Mammary epithelial cell (primary cell): ENCODE measurements at places on chromosomes 4 and X.

DNA sequence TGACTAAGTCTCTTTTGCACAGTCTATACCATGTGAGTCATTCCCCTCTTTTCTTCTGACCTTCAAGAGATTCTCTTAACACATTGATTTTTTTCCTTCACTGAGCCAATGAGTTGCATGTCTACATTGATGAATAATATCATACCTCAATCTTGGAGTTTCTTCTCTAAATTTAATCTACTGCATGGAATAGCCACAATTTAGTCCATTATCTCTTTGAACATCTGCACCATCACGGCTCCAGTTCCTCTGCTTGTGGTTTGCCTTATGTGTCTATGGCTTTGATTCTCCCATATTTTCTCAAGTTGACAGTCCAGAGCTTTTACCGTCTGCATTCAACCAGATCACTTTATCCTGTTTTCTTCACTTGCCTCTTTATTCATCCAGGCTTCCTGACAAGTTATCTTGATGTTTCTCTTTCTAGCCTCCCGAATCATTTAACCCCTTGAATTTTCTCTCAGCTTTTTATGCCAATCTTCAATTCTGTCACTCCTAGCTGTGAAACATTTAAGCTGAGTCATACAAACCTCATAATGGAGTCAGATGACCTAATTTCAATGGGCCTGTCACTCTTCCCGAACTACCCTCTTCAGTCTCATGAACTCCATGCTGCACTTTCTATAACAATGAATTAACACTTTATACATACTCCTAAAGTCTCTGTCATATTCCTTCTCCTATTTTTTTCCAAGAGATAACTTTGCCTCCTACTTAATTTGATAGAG lies 222.3 kb downstream of the CPE start:
- DNase-seq: no peak

DNA sequence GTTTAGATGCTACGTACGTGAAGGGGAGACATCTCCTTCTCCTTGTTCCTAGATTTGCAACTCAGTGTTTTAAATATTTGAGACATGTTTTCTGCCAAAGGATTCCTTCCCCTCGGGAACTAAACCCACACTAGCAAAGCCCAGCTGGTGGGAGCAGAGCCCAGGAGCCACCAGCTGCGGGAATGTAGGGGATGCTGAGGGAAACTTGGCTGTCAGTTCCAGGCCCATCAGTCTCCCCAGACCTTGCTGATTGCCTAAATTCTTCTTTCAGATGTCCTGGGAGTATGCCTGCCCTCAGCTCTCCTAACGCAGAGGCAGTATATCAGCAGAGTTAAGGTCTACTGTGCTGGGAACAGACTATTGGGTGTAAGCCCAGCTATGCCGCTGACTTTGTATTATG lies 630.0 kb upstream of the TENM3 start:
- DNase-seq: no peak

GRCh38 chrX:104430742-104431119 lies 135.3 kb upstream of the IL1RAPL2 start:
- peak; percentile 79 for DNase-seq

GRCh38 chr4:7051905-7052304 lies 8.7 kb downstream of the TADA2B start:
- DNase-seq: no peak

DNA sequence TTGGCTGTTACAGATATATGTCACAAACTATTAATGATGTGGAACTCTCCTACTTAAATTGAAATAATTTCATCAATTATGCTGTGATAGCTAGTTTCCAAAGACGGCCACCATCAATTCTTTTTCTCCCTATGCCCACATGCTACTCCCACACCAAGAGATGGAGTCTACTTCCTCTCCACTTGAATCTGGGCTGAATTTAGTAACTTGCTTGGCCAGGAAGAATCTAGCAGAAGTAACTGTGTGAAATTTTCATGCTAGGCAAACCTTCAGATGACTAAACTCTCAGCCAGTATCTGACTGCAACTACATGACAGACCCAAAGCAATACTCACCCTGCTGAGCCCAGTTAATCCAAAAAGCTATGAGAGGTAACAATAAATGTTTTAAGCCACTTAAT lies 3.2 kb downstream of the SEPSECS start:
- DNase-seq: no peak

- peak; percentile 23 for DNase-seq
These were observed 55.4 kb upstream of the RASSF6 start for GRCh38 chr4:73675623-73676022.

GRCh38 chr4:130233377-130234047 lies 1137.6 kb downstream of the C4orf33 start:
- DNase-seq: peak; percentile 28

GRCh38 chr4:55706541-55706940 lies 70.4 kb upstream of the NMU start:
- no peak for DNase-seq

DNA sequence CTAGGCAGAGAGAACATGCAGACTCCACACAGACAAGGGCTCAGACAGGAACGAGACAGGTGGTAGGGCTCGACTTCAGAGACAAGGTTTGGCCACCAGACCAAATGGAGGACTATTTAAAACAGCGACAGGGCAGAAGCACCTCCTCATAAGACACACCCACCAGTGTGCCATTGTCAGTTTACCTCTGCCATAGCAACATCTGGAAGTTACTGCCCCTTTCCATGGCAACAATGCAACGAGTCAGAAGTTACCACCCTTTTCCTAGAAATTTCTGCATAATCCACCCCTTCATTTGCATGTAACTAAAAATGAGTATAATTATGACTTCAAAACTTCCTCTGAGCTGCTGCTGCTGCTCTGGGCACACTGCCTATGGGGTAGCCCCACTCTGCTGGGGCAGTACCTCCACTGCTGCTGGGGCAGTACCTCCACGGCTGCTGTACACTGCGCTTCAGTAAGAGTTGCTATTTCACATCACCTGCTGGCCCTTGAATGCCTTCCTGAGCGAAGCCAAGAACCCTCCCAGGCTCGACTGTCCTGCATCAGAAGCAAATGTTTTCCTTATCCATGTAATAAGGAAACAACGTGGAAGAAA lies 2222.3 kb upstream of the AGA start:
- DNase-seq: no peak

GRCh38 chr4:72022553-72022952 lies 9.2 kb upstream of the NPFFR2 start:
- no peak for DNase-seq

- no peak for DNase-seq
These were observed 63.8 kb downstream of the SLITRK2 start for GRCh38 chrX:145881175-145881995.

DNA sequence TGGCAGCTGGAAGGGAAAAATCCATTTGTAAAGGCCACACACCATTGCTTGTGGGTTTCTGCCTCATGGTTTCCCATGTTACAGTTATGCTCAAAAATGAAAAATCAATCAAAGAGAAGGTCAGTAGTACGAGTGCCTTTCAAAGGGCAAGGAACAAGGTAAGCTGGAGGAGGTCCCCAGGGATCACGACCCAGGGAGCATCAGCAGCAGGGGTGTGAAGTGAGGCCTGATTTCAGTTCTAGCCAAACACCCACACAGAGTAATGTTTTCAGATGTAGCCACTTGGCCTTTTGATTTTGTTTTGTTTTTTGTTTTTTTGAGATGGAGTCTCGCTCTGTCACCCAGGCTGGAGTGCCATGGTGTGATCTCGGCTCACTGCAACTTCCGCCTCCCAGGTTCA lies 69.4 kb upstream of the AFAP1 start:
- DNase-seq: no peak

- DNase-seq: no peak
These were observed 163.3 kb upstream of the SPOCK3 start for GRCh38 chr4:167397586-167397985.

- DNase-seq: no peak
These were observed 2023.0 kb upstream of the AGA start for GRCh38 chr4:179465131-179465797.

GRCh38 chr4:11514779-11515419 lies 86.2 kb upstream of the HS3ST1 start:
- DNase-seq: no peak

DNA sequence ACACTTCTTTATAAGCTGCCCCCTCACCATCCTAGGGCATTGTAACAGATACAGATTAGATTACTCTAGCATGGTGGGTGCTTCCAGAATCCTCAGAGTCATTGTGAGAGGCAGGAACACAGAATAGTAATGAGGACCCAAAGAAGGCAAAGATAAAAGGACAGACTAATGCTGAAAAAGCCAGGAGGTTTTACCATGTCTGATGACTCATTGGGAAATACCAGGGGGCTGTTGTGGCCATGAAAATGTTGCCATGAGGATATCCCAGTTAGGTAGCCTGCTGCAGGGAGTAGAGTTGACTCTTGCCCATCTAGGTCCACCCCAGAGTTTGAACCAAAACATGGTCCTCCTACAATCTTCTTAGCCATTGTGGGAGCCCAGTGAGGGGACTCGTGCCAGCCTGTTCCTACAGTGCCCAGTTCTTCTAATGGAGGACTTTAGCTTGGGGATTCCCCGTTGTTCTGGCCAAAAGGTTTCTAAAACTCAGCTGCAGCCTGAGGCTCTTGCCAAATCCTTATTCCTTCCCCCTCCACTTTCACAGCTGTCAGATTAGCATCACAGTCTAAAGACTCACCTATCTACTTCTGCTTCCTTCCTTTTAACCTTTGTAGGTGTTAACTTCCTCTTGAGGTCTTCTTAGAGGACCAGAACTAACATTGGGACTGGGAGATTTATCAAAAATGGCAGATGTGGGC lies 586.0 kb upstream of the AADAT start:
- DNase-seq: peak; percentile 48

DNA sequence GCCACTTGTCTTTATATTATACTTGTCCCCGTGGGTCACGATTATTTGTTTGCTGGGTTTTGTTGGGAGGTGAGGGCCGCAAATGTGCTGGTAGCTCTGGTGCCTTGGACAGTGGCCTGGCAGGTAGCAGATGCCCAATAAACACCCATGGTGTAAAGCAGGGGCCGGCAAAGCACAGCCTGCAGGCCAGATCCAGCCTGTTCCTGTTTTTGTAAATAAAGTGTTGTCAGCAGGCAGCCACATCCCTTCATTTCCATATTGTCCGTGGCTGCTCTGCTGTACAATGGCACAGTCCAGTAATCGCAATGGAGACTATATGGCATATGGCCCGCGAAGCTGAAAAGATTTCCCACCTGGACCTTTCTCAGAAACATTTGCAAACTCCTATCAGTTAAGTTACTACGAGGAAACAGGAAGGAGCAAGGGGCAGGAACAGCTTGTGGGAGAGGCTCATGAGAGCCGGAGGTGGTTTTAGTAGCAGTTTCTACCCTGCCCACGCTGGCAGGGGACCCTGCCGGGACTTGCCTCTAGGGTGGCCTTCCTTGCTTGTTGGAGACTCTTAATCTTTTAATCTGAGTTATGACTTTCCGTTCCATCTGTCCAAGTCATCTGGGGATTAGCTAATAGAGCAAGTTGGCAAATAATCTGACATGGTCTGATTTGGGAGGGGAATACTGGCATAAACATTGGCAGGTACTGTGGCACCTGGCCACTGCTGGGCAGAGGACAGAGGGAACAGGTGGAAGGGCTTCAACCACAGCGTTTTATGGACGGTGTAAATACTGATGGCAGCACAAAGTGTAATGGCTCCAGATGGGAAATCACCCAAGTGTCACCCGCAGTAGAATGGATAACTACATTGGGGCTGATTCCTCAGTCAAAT lies 19.6 kb downstream of the CLCN4 start:
- peak; percentile 64 for DNase-seq

DNA sequence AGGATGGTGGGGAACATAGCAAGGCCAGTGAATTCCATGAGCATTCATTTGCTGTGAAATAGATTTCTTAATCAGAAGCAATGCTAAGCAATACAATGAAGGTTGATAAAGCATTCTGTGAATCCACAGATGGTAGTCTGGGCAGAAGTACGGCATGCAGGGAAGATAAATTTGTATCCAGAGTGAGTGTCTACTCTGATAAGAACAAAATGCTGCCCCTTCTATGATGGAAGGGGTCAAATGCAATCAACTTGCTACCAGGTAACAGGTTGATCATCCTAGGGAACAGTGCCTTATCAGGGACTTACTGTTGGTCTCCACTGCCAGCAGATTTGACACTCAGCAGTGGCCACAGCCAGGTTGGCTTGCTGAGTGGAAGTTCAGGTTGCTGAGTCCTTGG lies 189.4 kb downstream of the MAB21L2 start:
- no peak for DNase-seq

GRCh38 chr4:153759407-153760316 lies at the start of gene RNF175:
TSS of gene RNF175 (minus strand) at chr4:153760024. CDS start at chr4:153759862, 162 bp downstream.
- no peak for DNase-seq

DNA sequence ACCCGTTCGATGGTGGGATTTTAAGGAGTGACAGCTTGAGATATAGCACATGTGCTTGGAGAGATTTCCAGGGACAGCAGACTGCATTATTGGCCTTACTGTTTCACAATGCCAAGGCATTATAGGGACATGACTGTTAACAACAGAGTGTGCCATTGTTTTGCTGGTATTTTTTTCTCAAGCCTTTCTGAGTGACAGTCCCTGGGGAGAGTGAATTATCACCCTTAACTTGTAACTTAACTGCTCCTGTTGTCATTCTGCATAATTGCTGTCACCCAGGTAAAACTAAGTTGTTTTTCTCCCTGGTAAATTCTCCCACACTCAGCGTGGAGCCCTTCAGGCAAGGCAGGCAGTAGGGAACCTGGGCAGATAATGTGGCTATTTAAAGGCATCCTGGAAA lies 989.2 kb upstream of the LCORL start:
- no peak for DNase-seq

- DNase-seq: no peak
These were observed 163.2 kb upstream of the INTU start for GRCh38 chr4:127469542-127469941.

GRCh38 chrX:132740316-132741123 lies 217.9 kb downstream of the HS6ST2 start:
- no peak for DNase-seq

- DNase-seq: no peak
These were observed 29.7 kb downstream of the PDHA1 start for GRCh38 chrX:19373351-19373891.

GRCh38 chrX:123424546-123424945 lies 240.5 kb downstream of the GRIA3 start:
- DNase-seq: peak; percentile 62

DNA sequence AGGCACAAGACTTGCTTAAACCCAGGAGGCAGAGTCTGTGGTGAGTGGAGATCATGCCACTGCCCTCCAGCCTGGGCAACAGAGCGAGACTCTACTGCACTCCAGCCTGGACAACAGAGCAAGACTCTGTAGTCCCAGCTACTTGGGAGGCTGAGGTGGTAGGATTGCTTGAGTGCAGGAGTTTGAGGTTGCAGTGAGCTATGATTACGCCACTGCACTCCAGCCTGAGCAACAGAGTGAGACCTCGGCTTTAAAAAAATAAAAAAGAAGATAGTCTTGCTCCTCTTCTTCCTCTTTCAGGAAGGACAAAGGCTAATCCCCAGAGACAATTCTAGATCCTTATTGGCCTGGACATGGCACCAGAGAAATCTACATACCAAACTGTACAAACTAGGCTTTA lies 5.7 kb upstream of the PPEF2 start:
- no peak for DNase-seq

GRCh38 chr4:136557396-136557795 lies 974.9 kb downstream of the PCDH18 start:
- DNase-seq: no peak

GRCh38 chrX:124282580-124282979 lies 49.9 kb upstream of the TEX13D start:
- no peak for DNase-seq
